ENCODE measurements at places on chromosomes 6 and 20. TPM values are rescaled to one million over a fixed set of nuclear protein-coding genes. Genes with fewer than 3 reads are reported as not detected.

ZBTB46 gene
- total RNA-seq, result 9.1 TPM

NEURL2 gene
- total RNA-seq, result 5.4 TPM

ABHD12 gene
- total RNA-seq, result 48.8 TPM

LAMA4 gene
- total RNA-seq, result 6.8 TPM

CDH4 gene
- total RNA-seq, result 0.98 TPM

RAB32 gene
- total RNA-seq, result 72.4 TPM

C6orf15 gene
- 0.71 TPM for total RNA-seq

CDK19 gene
- 13.7 TPM for total RNA-seq

Data from LHCN-M2 (cell line).